ENCODE measurements at places on chromosomes 1 and 21. TPM values are rescaled to one million over a fixed set of nuclear protein-coding genes. Genes with fewer than 3 reads are reported as not detected.
A peak's percentile ranks its signal among the peaks of the same experiment; 100 is the strongest.

- DNase-seq, result no peak
- no peaks in the 10 kb centered on the region for H3K36me3 ChIP-seq
- no peaks in the 10 kb centered on the region for H3K27me3 ChIP-seq
- no peak overlapping the region for H3K4me3 ChIP-seq
- no peak overlapping the region for H3K27ac ChIP-seq
- H3K4me1 ChIP-seq, result no peaks in the 10 kb centered on the region
These were observed 34.4 kb downstream of the ADCY10 start for GRCh38 chr1:167879508-167879907.

GRCh38 chr21:42793774-42794173 lies 85.6 kb downstream of the WDR4 start:
- DNase-seq, result no peak
- H3K4me1 ChIP-seq, result peaks cover 12% of the 10 kb centered on the region
- H3K27me3 ChIP-seq, result no peaks in the 10 kb centered on the region
- H3K36me3 ChIP-seq, result no peaks in the 10 kb centered on the region

- H3K4me3 ChIP-seq, result no peak overlapping the region
- no peak overlapping the region for H3K27ac ChIP-seq
- H3K36me3 ChIP-seq, result no peaks in the 10 kb centered on the region
- H3K27me3 ChIP-seq, result no peaks in the 10 kb centered on the region
These were observed 3.8 kb upstream of the INKA2 start for GRCh38 chr1:111742938-111743549.

- no peaks in the 10 kb centered on the region for H3K27me3 ChIP-seq
- H3K27ac ChIP-seq, result no peak overlapping the region
- no peak for DNase-seq
These were observed 23.8 kb downstream of the HIVEP3 start for GRCh38 chr1:41894808-41895483.

Gene BGLAP
- total RNA-seq, result 0.40 TPM

Gene SLC2A5
- 7.1 TPM for total RNA-seq

GRCh38 chr1:21655748-21656147 lies 13.4 kb downstream of the RAP1GAP start:
- no peak overlapping the region for H3K4me3 ChIP-seq
- H3K4me1 ChIP-seq, result peaks cover 13% of the 10 kb centered on the region
- no peaks in the 10 kb centered on the region for H3K36me3 ChIP-seq

DNA sequence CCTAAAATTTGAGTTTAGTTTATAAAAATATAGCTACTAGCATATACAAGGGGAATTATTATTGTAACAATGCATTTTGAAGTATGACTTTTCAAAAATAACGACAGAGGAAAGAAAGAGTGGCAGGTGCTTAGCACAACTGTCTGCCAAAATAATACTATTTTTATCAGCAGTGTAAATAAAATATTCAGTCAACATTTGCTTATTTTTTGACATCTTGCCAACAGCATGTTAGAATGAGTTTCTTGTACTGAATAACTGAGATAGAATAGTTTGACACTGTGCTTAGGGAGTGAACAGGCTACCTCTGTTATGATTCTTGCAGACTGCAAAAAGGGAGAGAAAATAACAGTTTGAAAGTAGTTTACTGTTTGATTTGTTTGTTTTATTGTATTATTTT lies 909.8 kb downstream of the BRINP3 start:
- no peaks in the 10 kb centered on the region for H3K36me3 ChIP-seq
- H3K27ac ChIP-seq, result no peak overlapping the region
- DNase-seq, result no peak
- no peak overlapping the region for H3K4me3 ChIP-seq

Gene KLHDC7A
- 2.1 TPM for total RNA-seq

Gene ATAD3C
- under 0.01 TPM for total RNA-seq

DNA sequence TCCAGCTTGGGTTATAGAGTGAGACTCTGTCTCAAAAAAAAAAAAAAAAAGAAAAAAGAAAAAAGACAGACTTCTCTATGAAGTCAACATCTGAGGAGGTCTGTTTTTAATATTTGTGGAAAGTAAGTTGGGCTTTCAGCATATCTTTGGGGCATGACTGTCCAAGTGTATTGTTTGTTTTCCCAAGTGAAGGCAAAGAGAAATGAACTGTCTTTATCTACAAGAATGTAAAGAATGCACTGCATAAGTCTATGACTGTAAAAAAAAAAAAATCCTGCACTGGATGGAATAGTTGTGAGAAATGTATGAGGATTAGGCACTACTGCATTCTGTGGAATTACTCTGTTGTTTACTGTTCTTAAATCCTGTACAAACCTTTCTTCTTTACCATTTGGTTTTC lies 45.6 kb upstream of the TMEM61 start:
- H3K27me3 ChIP-seq, result no peaks in the 10 kb centered on the region
- H3K36me3 ChIP-seq, result no peaks in the 10 kb centered on the region
- DNase-seq, result no peak
- no peak overlapping the region for H3K4me3 ChIP-seq
- peaks cover 6% of the 10 kb centered on the region for H3K4me1 ChIP-seq

DNA sequence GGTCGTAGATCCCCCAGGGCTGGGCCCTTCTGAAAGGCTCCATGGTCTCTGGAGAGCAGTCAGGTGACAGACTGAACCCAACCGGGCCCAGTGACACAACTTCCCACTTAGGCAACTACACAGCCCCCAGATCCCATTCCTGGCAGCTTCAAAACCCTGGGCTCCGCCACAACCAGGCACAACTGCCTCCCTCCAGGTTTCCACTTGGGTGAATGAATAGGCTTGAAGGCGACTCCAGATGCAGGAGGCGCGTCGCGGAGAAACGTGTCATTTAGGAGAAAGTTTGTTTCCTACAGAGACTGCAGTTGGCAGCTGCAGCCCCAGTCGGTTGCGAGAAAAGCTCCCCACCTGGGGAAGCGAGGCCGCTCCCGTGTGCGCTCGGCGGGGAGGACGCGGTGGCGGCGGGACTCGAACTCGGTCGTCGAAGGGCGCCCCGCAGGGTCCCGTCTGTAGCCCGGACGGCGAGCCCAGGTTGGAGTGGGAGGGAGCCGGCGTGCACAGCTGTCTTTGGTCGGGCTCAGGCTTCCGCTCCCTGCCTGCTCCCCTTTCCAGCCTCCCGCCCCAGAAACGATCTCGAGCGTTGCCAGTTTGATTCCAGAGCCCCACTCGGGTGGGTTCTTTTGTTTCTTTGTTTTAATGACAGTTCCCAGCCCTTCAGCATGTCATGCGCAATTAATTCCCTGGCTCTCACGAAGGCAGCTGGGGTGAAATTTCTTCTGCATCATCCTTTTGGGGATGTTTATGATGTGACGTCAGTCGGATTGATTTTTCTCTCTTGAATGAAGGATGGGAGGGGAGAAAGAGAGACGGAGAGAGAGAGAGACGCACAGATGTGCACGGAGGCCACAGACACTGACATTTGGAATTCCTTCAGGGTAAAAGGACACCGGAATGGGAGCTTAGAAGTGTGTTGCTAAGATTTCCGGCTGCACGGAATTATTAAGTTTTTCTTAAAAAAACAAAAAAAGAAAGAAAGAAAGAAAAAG lies 862 bp upstream of the SGIP1 start:
- DNase-seq, result no peak
- no peaks in the 10 kb centered on the region for H3K4me1 ChIP-seq
- H3K27me3 ChIP-seq, result peaks cover 24% of the 10 kb centered on the region

Gene CHRM3
- 1.5 TPM for total RNA-seq

Gene SYT2
- total RNA-seq, result not detected

DNA sequence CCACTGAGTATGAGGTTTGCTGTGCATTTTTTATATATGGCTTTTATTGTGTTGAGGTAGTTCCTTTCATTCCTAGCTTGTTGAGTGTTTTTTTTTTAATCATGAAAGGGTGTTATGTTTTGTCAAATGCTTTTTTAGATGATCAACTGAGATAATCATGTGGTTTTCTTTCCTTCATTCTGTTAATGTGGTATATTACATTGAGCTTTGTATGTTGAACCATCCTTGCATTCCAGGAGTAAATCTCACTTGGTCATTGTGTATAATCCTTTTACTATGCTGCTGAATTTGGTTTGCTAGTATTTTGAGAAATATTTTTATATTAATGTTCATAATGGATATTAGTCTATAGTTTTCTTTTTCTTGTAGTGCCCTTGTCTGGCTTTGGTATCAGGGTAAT lies 11.1 kb upstream of the ZBTB40 start:
- H3K4me1 ChIP-seq, result no peaks in the 10 kb centered on the region
- H3K36me3 ChIP-seq, result no peaks in the 10 kb centered on the region
- DNase-seq, result no peak
- H3K4me3 ChIP-seq, result no peak overlapping the region
- no peak overlapping the region for H3K27ac ChIP-seq
- no peaks in the 10 kb centered on the region for H3K27me3 ChIP-seq

DNA sequence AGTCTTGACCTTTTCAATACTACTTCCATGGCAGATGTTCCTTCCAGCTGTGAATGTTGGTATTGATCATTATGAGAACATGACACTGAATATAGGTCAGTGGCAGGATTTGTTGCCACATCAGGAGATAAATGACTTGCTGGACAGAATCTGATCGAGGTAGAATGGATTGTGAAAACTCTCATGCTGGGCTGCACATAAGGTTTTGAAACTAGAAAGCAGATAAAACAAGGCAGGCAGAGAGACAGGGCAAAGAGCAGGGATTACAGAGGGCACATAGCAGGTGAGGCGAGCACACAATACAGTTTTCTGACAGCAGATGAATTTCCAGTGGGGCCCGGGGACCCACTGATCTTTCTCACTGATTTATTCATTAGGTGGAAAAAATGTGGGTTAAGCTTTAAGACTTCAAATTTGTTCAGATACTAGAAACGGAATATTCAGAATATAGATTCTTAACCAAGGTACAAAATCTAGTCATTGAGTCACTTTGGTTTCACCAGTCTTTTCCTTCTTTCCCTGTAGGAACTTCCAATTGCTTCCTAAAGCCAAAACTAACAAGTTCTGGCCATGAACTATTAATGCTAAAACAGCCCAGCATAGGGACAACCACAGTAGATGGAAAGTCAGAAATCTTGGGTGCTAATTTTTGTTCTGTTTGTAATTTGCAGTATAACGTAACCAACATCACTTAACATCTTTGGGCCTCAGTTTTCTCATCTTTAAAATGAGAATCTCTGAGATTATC lies 296.0 kb upstream of the PTBP2 start:
- H3K27ac ChIP-seq, result no peak overlapping the region
- no peak for DNase-seq
- no peak overlapping the region for H3K4me3 ChIP-seq
- no peaks in the 10 kb centered on the region for H3K36me3 ChIP-seq

Gene TRAF3IP3
- 10.3 TPM for total RNA-seq

DNA sequence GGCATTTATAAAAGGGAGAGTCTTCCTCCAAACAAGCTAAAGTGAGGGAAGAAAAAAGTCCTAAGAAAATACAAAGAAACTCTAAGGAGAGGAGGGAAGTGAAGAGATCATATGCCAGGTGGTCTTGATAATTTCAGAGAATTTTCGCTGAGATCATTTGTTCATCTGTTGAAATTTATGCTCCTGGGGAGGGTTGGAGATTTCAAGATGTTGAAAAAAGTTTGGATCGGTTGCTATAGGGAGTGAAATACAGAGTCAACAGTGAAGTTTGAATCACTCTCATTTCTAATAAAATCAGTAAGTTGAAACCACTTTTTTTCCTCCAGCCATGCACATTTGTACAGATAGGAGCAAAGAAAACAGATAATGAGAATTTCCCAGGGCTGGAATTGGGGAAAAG lies 299.1 kb upstream of the ADAMTS5 start:
- no peak overlapping the region for H3K4me3 ChIP-seq
- no peaks in the 10 kb centered on the region for H3K27me3 ChIP-seq
- no peaks in the 10 kb centered on the region for H3K4me1 ChIP-seq
- no peak overlapping the region for H3K27ac ChIP-seq
- H3K36me3 ChIP-seq, result no peaks in the 10 kb centered on the region

GRCh38 chr1:246096356-246096755 lies 410.7 kb downstream of the SMYD3 start:
- H3K27me3 ChIP-seq, result no peaks in the 10 kb centered on the region
- DNase-seq, result no peak
- H3K4me3 ChIP-seq, result no peak overlapping the region
- H3K27ac ChIP-seq, result no peak overlapping the region
- no peaks in the 10 kb centered on the region for H3K4me1 ChIP-seq

GRCh38 chr1:42970143-42970542 lies 11.5 kb upstream of the SLC2A1 start:
- H3K36me3 ChIP-seq, result no peaks in the 10 kb centered on the region
- peaks cover 27% of the 10 kb centered on the region for H3K4me1 ChIP-seq
- no peak for DNase-seq
- no peaks in the 10 kb centered on the region for H3K27me3 ChIP-seq
- no peak overlapping the region for H3K4me3 ChIP-seq

- no peak overlapping the region for H3K27ac ChIP-seq
- DNase-seq, result no peak
- H3K4me1 ChIP-seq, result no peaks in the 10 kb centered on the region
- no peaks in the 10 kb centered on the region for H3K36me3 ChIP-seq
- H3K27me3 ChIP-seq, result no peaks in the 10 kb centered on the region
These were observed 75.2 kb downstream of the GFI1 start for GRCh38 chr1:92411511-92411910.

DNA sequence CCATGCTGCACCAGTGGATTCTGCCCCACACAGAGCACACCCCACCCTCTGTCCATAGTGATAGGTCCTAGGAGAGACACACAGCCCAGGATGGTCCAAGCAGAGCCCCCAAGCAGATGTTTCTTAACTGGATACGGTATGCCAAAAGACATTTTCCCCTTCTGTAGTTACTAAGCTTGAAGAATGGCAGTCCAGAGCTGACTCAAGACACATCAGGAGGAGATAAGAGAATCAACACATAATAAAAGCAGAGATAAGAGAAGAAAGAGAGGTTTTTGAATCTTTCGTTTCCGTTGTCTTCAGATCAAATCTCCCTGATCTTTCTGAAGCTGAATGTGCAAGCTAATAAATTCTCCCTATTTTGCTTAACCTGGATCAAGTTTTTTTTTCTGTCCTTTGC lies 21.8 kb upstream of the CASQ2 start:
- no peaks in the 10 kb centered on the region for H3K36me3 ChIP-seq
- peaks cover 8% of the 10 kb centered on the region for H3K4me1 ChIP-seq
- H3K27ac ChIP-seq, result no peak overlapping the region
- no peak overlapping the region for H3K4me3 ChIP-seq

- H3K27me3 ChIP-seq, result no peaks in the 10 kb centered on the region
- H3K4me1 ChIP-seq, result no peaks in the 10 kb centered on the region
- H3K27ac ChIP-seq, result no peak overlapping the region
- DNase-seq, result no peak
- no peaks in the 10 kb centered on the region for H3K36me3 ChIP-seq
These were observed 55.8 kb upstream of the SSBP3 start for GRCh38 chr1:54461731-54462596.

DNA sequence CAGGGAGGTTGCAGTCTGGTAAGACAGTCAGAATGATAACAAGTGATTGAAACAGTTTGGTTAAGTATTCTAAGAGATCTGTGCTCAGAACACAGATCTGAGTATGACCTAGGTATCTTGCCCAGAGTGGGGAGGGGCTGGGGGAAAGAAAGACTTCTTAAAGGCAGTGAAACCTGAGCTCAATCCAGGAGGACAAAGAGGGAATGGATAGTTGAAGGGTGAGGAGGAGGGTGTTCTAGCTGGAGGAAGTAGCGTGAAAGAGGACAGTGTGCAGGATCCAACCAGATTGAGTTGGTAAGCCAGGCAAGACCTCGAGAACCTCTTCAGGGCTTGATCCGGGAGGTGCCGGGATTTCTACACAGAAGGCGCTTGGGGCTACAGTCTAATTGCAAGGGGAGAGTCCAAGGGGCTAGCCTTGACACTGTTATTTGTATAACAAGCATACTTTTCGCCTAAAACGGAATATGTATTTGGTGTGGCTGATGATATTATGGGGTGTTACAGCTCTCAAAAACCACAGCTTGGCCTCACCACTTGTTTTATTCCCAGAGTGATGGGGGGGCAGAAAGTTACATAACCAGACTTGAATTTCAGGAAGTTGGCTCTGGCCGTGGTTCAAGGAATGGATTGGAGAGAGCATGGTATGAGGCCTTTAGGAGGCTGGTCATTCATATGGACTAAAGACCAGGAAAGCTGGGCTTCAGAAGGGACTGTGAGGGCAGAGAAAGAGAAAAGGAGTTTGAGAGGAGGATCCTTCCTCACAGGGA lies 19.1 kb downstream of the RCSD1 start:
- DNase-seq, result no peak
- peak overlapping the region; percentile 14 for H3K27ac ChIP-seq
- H3K4me3 ChIP-seq, result no peak overlapping the region
- H3K36me3 ChIP-seq, result no peaks in the 10 kb centered on the region

Measured in esophagus squamous epithelium (tissue), 5 donors.